NCI-H1092 treated with DMSO at 0.1 percent for 48 hours (cell line): ENCODE measurements at places on chromosomes 12 and 14.

- DNase-seq = no peak
Measured at GRCh38 chr12:7137908-7138307, 7.7 kb downstream of the CLSTN3 start.

DNA sequence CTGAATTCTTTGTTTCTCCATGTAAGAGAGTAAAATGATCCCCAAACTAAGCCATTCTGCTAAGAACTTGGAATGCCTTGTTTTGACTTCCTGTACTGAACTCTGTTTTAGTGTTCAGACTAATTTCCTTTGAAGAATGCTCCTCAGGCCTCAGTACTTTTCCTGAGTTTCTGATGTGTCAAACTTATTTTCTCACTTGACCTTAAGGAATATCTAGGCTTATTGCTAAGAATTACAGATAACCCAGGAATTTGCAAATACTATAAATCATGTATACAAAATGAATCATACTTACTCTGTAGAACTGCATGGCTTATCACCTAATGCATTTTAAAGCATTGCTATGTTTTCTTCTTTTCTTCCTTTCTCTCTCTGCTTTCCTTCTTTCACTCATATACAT, 93.1 kb upstream of the PKP2 start:
- no peak for DNase-seq

GRCh38 chr14:97602438-97603117, 805.4 kb downstream of the VRK1 start:
- no peak for DNase-seq

GRCh38 chr12:14157088-14157747, 175.8 kb upstream of the GRIN2B start:
- DNase-seq = no peak

GRCh38 chr14:91238661-91239060, 5.8 kb downstream of the GPR68 start:
- DNase-seq = no peak

DNA sequence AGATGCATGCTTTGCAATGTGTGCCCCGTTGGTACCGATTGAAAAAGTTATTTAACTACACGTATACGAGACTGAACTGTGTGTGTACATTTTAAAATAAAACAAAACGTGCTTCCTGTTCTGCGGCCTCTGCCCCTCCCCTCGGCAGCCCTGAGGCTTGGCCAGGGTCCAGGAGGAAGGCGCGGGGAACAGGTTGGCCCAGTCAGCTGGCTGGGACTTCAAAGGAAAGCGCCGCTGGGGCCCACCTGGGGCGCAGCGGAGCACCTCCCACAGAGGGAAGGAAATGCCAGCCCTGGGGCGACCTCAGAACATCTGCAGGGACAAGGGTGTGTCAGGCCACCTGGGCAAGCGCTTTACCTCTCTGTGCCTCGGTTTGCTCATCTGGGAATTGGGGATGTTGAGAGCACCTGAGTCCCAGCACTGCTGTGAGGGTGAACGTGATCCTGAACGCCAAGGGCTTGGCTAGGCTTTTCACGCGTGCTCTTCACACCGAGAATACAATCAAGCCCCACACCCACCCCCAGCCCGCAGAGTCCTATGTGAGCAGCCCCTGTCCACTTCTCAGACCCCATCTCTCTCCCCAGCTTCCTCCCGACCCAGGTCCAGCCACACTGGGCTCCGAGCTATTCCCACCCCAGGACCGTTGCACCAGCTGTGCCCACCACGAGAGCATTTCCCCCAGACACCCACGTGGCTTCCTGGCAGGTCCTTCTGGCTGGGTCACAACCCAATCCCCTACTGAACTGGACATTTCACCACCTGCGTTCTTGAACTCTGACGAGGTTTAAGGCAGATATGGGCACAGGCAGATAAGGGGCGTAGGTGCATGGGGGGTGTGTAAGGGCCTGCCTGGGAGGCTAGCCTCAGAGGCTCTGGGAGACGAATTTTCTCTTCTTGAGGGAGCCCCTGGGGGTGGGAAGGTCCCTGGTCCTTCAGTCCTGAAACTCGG, 41.9 kb upstream of the NCOR2 start:
- peak; percentile 56 for DNase-seq

GRCh38 chr12:31765931-31766330, 37.1 kb upstream of the AMN1 start:
- DNase-seq = no peak

- no peak for DNase-seq
Measured at GRCh38 chr14:73313151-73313550, 75.8 kb downstream of the PAPLN start.

GRCh38 chr14:93114068-93114710, 1.5 kb downstream of the ITPK1 start:
- peak; percentile 12 for DNase-seq

- no peak for DNase-seq
Measured at GRCh38 chr12:104604995-104605675, 148.4 kb downstream of the CHST11 start.

GRCh38 chr12:56157201-56158028, 744 bp upstream of the MYL6 start:
- peak; percentile 85 for DNase-seq

- no peak for DNase-seq
Measured at GRCh38 chr14:94110552-94111181, at the start of gene IFI27. Gene IFI27 (plus strand): TSS chr14:94110736.

- no peak for DNase-seq
Measured at GRCh38 chr14:93094121-93094918, 21.4 kb downstream of the ITPK1 start.

GRCh38 chr12:24244231-24244630, 294.8 kb upstream of the SOX5 start:
- DNase-seq = no peak

- peak; percentile 62 for DNase-seq
Measured at GRCh38 chr14:49853572-49854375, 1.2 kb upstream of the NEMF start.

GRCh38 chr12:49646871-49647654, 23.7 kb downstream of the PRPF40B start:
- DNase-seq = no peak

GRCh38 chr14:22981090-22981875, 1.1 kb downstream of the AJUBA start:
- DNase-seq = no peak

GRCh38 chr12:38898001-38898684, 7.2 kb downstream of the CPNE8 start:
- DNase-seq = no peak

- peak; percentile 7 for DNase-seq
Measured at GRCh38 chr14:91138511-91139359, 24.9 kb downstream of the DGLUCY start.

- DNase-seq = no peak
Measured at GRCh38 chr12:51954561-51955361, 3.3 kb downstream of the ACVR1B start.

GRCh38 chr14:64478634-64479250, 13.4 kb downstream of the AKAP5 start:
- peak; percentile 9 for DNase-seq

DNA sequence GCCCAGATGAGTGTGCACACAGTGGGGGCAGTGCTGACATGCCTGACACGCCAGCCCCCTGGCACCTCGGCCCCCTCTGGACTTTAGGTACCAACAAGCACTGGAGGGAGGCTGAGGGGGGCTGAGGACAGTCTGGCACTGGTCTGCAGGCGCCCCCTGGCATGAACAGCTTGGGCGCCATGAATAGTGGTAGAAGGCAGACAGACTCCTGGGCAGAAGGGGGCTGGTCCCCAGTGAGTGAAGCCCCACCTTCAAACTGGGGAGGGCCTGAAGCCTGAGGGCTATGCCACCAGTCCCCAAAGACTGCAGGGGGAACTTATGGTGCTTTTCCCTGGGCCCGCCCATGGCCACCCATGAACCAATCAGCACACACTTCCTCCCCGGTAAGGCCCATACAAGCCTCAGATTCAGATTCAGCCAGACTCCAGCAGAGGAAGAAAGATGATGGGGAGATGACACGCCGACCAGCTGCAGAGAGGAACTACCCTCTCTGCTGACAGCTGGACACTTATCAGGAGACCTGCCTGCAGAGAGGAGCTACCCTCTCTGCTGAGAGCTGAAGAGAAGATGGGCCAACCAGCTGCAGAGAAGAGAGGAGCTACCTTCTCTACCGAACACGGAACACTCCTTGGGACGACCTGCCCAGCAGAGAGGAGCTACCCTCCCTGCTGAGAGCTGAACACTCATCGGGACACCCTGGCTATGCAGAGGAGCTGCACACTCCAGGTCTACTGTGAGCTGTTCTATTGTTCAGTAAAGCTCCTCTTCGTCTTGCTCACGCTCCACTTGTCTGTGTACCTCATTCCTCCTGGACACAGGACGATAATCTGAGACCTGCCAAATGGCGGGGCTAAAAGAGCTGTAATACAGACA, 324.5 kb downstream of the PCNX1 start:
- DNase-seq = no peak

- no peak for DNase-seq
Measured at GRCh38 chr14:79549515-79549914, 661.8 kb downstream of the DIO2 start.

DNA sequence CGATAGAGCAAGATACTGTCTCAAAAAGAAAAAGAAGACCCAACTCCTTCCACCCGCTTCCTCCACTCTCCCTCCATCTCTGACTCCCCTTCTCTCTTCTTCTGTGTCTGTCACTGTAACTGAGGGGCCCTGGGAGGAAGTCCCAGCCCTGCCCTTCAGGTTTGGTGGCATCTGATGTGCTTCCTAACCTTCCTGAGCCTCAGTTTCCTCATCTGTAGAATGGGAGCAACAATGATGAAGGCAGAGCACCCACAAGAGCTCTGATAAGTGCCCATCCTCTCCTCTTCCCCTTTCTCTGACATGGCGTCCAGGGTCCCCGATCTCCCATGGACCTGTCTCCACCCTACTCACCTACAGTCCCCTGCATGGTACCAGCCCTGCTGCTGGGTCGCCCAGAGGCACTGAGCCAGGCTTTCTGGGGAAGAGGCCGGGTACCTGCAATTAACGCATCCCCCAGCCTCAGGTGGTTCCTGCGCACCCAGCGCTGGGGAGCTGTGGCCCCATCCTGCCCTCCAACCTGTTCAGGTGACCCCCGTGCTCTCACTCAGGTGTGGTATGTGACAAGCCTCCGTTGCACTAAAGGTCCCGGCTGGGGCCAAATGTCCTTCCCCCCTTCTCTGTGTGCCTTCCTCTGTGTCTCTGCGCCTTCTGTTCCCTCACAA, 13.2 kb downstream of the FOXN4 start:
- DNase-seq = no peak

- DNase-seq = no peak
Measured at GRCh38 chr12:47711448-47711847, 5.6 kb upstream of the RPAP3 start.

DNA sequence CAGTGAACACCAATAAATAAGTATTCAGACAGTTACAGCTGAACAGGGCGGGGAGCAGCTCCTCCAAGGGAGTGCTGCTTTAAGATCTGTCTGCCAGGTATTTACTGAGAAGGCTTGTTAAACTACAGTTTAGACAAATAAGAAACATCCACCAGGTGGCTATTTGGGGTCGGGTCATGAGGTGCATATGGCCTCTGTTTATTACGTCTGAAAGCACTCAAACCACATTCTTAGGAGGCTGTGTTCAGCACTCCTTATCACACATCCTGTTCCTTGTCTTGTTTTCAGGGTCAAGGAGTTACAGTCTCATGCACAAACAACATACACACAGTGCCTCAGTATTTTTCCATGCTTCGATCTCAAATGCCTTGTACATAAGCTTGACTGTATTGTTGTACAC, 78.8 kb downstream of the KCNMB4 start:
- DNase-seq = no peak

GRCh38 chr12:11228296-11228879, 41.1 kb downstream of the PRB3 start:
- peak; percentile 38 for DNase-seq

GRCh38 chr12:76787689-76788088, 23.8 kb downstream of the ZDHHC17 start:
- no peak for DNase-seq

GRCh38 chr14:24279301-24280186, 8.1 kb upstream of the RABGGTA start:
- DNase-seq = no peak

GRCh38 chr12:86837246-86837645, 581.1 kb upstream of the MGAT4C start:
- DNase-seq = no peak

DNA sequence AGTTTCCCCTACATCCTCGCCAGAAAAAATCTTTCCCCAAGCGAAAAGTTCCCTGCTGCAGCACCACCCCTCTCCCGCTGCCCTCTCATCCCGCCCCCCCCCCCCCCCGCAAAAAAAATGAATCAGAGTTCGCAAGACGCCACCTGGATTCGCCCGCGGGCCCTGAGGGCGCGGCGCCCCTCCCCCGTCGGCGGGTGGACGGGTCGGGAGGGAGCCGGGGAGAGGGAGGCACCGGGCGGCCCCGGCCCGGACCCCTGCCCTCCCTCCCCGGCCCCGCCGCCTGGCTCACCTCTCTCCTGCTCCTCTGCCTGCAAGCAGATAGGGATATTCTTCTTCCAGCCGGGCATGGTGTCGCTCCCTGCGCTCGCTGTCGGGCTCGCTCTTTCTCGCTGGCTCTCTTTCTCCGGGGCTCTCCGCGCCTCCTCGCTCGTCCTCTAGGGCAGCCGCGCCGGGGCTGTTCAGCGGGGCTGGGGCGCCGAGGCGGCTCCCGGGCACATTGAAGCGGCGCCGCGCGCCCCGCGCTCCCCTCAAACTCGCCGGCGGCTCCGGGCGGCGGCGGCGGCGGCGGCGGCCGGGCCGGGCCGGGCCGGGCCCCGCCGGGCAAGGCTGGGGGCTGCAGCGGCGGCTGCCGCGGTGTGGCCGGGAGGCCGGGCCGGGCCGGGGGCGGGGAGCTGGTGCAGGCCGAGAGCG, 200.3 kb upstream of the CAND1 start:
- DNase-seq = peak; percentile 34

DNA sequence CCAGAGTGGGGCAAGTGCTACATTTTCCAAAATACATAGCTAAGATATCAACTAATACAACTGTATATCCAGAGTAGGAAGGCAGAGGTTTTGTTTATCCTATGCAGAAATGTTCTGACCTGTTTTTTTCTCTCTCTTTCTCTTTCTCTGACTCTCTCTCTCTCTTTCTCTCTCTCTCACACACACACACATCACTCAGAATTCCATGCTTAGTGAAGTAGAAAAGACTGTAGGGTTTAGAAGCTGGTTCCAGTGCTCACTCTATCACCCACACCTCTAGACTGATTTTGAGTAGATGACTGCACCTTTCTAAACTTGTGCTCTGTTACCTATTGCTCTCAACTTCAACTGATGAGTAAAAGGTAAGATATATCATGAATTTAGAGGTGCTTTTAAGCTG, 356.7 kb downstream of the LRIG3 start:
- no peak for DNase-seq

GRCh38 chr12:87348071-87348470, 681.1 kb downstream of the C12orf50 start:
- DNase-seq = no peak
